ENCODE measurements at places on chromosomes 7 and 10. TPM values are rescaled to one million over a fixed set of nuclear protein-coding genes. Genes with fewer than 3 reads are reported as not detected.

DNA sequence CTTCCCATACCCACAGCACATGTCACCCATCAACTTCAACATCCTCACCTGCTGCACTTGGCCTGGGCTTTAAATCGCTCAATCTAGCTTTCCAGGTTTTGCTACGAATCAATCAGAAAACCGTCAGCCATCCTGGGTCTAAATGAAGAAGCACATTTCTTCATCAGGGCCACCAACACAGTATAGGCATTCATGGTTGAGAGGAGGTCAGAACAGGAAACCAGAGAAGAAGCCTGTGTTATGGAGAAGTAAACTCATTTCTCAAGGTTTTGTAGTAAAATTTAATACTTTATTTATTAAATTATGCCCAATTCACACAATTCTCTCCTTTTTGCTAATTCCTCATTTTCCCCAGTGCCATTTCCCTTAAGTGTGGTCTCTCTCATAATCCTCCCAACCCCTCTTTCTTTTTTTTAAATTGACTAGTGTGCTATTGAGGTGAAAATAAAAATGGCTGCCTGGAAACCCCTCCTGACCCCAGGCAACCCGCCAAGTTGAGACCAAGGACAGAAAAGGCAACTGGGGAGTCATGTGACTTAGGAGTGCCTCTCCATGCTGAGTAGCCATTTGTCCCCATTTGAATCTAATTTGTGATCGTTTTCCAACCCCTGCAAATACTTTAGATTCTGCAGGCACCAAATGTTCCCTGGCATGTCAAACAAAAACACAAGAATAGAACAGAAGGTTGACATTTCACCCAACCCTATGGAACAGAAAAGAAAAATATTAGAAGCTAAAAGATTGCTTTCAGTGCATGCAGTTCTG, 181.1 kb upstream of the NAMPT start:
- no peak for DNase-seq

- no peak for DNase-seq
These were observed 2.3 kb downstream of the HDAC9 start for GRCh38 chr7:18497800-18498199.

GRCh38 chr10:86167762-86168128, 198.8 kb downstream of the GRID1 start:
- DNase-seq: no peak

DNA sequence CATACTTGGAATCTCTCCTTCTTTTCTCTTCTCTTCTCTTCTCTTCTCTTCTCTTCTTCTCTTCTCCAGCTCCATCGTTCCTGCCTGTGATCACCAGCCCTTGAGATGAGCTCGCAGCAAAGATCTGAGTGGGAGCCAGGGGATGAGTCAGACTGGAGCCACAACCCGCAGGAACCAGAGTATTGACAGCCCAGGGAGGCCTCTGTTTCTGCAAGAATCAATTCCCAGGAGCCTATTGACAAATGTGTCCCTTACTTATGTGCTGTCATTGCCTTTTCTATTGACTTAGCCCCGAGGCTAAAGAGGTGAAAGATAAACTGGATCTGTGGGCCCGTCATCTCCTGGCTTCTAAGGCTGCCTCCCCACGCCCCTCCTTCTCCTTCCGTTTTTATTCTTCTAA, 13.1 kb upstream of the HABP2 start:
- no peak for DNase-seq

GRCh38 chr7:112150823-112151641, 55.2 kb downstream of the DOCK4 start:
- no peak for DNase-seq

DNA sequence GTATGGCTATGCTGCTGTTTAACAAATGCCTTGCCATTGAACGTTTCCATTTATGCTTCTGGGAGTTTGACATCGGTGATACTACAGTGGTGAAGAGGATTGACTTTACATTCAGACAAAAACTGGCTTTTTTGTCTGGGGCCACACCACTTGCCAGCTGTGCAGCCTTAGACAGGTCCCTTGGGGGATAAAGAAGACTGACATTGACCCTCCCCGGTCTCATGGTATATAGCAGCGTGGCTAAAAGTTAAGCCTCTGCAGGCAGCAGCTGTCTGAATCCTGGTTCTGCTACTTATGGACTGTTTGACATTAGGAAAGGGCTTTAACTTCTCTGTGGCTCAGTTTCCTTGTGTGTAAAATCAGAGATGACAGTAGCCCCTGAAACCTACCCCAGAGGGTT, 42.0 kb upstream of the PTF1A start:
- no peak for DNase-seq

DNA sequence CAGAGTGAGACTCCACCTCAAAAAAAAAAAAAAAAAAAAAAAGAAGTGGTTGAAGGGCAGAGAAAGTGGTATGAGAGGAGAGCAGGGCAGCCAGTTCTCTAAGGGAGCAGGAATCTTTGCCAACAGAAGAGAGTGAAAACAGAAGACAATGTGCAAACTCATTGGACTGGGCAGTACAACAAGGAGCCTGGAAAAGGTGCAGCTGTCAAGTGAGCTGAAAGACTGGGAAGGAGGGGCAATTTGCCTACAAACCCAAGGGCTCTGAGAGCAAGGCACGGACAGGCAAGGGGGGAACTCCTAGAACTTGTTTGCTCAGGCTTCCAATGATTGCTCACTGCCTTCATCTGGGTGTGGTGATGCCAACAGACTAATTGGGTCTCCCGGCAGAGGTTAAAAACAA, 9.5 kb downstream of the ACTR1A start:
- no peak for DNase-seq

GRCh38 chr7:135710417-135711138, 17.4 kb downstream of the SLC13A4 start:
- peak; percentile 6 for DNase-seq

- DNase-seq: no peak
These were observed 155.4 kb upstream of the ITGB1 start for GRCh38 chr10:33113466-33113865.

- DNase-seq: no peak
These were observed 46.8 kb downstream of the HIPK2 start for GRCh38 chr7:139730746-139731612.

- DNase-seq: no peak
These were observed 347.8 kb downstream of the ETV1 start for GRCh38 chr7:13641714-13642113.

DNA sequence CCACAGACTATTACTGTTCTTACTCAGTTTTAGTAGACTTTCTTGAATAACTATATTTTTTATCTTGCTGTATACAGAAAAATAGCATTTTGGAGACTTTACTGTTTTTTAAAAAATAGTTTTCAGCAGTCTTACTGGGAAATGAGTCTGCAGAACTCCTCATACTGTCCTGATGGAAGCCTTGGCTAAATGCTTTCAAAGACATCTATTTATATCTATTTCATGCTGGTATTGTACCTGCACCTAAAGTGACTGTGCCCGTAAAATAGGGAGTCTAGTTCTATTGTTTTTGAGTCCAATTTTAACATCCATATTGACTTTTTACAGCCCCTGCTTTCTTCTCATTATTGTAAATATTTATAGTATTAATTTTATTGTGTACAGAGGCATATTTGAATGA, 288.6 kb upstream of the CDC14C start:
- no peak for DNase-seq

DNA sequence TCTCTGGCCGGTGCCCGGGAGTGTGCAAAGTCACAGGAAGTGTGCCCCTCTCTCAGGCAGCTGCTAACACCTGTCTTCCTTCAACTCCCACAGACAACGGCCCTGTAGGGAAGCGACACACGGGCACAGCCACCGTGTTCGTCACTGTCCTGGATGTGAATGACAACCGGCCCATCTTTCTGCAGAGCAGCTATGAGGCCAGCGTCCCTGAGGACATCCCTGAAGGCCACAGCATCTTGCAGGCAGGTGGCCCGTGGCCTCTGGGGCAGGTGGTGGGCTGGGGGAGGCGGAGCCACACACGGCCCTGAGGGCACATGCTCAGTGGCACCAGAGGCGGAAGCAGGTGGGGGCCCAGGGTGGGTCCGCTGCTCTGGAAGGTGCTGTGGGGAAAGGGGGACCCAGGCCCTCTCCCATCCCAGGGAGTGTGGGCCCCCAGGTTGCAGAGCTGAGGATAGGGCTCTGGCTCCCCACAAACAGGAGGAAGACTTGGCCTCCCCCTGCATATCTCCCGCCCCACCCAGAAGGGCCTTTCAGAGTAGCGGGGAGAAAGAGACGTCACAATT, 6.9 kb downstream of the C10orf105 start:
- no peak for DNase-seq

DNA sequence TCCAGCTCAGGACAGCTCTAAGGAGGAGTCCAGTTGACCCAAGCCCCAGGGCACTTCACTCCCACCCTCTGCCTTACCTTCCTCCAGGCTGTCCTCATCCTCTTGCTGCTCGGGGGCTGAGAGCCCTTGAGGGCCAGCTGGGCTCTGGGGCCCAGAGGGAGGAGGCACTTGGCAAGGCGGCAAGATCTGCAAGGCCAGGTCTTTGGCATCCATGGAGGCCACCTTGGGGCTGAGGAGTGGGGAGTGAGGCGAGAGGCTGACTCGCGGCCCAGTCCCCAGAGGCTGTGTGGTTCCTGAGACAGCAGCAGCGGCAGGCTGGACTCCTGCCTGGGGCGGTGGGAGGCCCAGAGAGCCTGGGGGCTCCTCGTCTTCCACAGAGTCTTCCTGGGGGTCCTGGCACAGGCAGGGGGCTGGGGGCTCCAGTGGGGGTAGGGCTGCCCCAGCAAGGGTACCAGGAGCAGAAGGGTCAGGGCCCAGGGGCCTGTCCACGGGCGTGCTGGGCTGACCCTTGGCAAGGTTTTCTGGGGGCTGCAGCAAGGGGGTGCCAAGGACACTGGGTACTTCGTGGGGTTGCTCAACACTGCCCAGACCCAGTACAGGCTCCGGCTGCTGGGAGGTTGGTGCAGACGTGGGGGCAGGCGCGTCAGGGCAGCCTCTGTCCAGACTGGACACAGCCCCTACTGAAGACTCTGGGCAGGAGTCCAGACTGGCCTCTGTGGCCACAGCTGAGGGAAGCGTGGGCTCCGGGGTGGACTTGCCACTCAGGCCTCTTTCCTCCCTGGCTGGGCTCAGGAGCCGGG, 6.5 kb downstream of the NACAD start:
- no peak for DNase-seq

GRCh38 chr10:82420001-82420400, 545.0 kb downstream of the NRG3 start:
- DNase-seq: no peak

GRCh38 chr10:2541176-2541575, 526.2 kb upstream of the PFKP start:
- no peak for DNase-seq

- DNase-seq: peak; percentile 59
These were observed 4.4 kb upstream of the ARID5B start for GRCh38 chr10:61896854-61897661.

DNA sequence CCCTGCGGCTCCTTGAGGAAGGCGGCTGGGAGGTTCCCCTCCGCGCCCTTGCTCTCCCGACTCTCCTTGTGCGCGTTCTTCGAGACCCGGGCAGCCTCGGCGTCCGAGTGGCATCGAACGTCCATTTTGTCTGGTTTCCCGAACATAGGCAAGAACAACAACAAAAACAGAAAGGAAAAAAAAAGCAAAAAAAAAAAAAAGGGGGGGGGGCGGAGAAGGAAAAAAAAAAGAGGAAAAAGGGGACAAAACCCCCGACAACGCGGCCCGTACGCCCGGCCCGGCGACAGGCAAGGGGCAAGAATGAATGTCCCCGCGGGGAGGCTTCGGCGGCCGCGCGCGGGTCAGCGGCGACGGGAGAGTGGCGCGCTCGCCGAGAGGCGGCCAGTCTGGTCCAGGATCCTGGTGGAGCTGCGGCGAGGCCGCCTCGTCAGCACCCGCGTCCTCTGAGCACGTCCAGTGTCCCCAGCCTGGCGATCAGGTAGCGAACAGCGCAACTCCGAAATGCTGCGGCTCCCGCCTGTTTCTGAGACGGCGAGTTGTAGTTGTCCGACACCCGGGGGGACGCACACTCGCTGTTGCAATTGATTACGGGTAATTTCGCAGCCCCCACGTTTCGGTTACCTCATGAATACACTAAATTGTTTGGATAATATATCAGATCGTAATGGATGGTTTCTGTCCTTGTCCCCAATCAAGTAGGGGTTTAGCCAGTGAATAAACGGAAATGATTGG, at the start of gene VAX1:
VAX1 (minus strand) TSS at position 360 of the 732 bp plus-strand sequence; CDS start at position 146, 214 bp downstream.
- no peak for DNase-seq

The OR6B1 gene
- not detected for total RNA-seq

The LRMDA gene
- total RNA-seq: 0.98 TPM

The NRCAM gene
- total RNA-seq: 35.0 TPM

The HOXA10 gene
- not detected for total RNA-seq

The TMEM184A gene
- total RNA-seq: not detected

Data from neural crest cell (in vitro differentiated cells).